ENCODE measurements at places on chromosomes 2 and 18.

DNA sequence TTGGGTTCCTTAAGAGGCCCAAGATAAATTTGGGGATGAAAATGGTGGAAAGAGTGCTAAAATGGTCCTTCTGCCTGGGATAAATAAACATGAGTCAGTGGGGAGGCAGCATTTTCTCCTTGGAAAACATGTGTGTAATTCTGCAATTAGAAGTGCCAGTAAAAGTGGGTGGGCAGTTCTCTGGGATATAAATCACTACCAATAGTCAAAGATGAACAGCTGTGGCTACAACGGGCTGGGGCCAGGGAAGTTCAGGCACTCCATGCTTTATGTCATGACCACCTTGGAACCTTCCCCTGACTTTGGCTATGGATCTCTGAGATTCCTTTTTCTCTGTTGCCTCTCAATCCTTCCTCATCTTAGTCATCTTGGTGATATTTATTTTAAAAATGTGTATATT, 56.5 kb upstream of the CYRIA start:
- DNase-seq: no peak

DNA sequence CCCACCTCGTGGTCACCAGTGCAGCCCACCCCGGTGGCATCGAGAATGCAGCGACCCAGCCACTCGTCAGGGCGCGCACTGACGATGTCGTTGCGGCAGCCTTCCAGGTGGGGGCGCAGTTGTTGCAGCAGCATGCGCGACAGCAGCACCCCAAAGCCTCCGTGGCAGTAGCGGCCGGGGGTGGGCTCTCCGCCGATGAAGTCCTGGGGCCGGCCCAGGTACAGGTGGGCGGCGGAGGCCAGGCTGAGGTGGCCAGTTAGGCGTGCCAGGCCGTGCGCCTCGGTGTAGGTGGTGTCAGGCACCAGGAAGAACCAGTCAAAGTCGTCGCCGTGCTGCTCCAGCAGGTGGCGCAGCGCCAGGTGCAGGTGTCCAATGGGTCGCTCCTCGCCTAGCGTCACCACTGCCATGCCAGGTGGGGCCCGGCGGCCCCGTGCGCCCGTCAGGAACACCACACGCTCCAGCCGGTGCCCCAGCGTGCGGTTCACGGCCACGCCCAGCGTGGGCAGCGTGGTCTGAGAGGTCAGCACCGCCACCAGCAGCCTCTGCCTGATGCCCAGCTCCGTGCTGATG, 1.9 kb downstream of the CHPF start:
- peak; percentile 83 for DNase-seq

DNA sequence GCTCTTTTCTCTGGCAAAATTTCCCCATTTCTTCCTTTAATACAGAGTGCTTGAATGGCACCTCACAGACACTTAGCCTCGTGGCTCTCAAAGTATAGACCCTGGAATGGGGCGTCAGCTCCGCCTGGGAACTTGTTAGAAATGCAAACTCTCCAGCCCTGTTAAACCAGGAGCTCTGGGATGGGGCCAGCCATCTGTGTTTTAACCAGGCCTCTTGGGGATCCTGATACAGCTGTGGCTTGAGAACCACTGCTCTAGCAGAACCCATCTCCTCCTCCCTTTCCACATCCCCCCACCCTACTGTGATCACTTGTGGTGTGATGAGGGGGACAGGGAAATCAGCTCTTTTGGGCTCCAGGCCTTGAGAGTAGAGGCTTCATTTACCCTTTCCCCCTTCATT, 15.9 kb downstream of the LTBP1 start:
- no peak for DNase-seq

DNA sequence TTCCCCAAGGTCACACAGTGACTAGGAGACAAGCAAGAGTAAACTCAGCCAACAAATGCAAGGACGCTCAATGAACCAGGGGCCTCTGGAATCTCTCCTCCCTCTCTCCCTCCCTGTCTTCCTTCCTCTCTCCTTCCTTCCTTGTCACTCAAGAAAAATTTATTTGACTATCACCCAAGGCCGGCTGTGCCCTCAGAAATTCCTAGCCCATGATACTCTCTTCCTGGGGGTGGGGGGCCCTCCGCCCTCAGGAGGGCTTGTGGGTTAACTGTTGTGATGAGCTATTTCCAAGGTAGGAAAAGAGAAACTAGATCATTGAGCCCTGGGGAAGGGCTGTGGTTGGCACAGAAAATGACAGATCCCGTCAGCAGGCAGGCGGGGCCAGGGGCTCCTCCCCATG, 21.7 kb downstream of the INHBB start:
- DNase-seq: no peak

GRCh38 chr2:124602759-124603158, 577.7 kb downstream of the CNTNAP5 start:
- no peak for DNase-seq

DNA sequence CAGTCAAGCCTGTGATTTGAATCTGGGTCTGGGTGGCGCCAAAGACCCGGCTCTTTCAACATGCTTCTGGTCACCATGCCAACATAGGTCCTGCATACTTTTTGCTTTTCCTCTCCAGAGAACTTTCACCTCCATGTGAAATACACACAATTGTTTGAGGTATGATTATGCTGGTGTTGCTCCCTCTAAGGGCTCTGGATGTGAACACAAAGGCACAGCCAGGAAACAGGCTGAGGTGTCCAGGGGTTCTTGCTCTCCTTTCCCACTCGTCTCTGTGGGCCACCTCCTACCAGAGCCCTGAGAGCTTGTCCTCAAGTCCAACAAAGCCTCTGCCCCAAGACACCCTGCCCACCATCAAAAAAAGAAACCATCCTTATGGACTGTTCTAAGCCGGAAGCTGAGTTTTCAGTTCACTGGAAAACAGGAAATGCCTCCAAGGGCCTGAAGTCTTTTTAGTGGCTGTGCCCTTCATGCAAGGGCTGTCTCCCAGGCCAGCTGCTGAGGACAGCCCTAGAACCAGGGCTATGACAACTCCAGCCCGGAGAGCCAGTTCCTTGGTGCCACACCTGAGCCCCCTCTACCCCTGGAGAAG, 100.2 kb upstream of the EPAS1 start:
- no peak for DNase-seq

- no peak for DNase-seq
These were observed 122.3 kb downstream of the CHST9 start for GRCh38 chr18:27062802-27063201.

DNA sequence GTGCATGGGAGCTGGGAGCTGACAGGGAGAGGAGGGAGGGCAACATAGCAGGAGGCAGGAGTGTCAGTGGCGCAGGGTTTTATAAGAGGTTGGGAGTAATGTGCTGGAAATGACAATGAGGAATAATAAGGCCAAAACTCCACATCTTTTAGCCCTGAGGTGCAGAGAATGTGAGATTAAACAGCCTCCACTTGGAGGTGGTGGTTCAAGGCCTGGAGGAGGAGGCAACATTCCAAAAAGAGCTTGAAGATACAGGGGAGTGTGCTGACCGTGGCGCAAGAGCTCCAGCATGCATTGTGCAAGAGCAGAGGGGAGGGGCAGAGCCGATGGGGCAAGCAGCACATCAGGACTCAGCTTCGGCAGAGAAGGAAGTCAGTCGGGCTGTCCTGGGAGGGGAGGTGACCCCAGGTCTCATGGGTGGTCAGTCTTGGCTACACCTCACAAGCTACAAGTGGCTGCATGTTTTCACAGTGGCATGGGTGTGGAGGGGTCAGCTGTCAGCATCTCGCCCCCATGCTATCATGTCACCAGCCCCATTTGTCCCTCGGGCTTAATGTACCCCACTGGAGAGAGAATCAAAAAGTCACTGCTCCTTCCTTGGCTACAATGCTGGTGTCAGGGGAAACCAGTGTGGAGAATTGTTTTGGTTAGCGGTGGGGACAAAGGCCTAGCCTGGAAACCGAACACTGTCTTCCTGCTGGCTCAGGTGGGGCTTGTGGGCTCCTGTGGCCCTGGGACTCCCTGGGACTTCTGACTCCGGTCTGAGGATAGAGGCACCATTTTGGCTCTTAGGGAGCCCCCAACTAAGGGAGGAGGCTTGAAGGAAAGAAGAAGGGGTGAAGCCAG, 208.0 kb downstream of the ZFP36L2 start:
- peak; percentile 68 for DNase-seq

- no peak for DNase-seq
These were observed 199.7 kb downstream of the ANKRD30B start for GRCh38 chr18:14947482-14948162.

DNA sequence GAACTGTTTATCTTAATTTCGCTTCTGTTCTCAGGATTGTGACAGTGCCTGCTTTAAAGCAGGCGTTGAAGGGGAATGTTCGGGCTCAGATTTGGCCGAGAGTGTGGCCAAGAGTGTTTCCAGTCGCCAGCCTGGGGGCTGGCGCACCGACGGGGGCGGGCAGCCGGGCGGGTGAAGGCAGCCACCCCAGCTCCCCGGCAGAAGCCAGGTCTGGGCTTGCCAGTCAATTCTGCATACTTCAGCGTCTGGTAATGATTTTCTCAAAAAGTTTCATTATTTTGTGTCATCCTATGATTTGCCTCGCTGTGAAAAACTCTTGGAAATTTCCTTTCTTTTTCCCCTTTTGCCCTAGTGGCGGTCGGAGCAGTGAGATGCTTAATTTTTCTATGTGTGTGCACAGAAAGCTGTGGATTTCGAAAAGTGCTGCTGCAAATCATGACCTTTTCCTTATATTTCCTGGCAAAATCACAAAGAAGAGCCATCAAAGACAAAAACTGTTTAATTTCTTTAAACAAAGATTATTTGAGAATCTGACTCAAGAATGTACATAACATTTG, 856 bp downstream of the FAM228A start:
- DNase-seq: no peak

- peak; percentile 55 for DNase-seq
These were observed at the start of gene KCNK3 for GRCh38 chr2:26692279-26692896. KCNK3 (plus strand) TSS chr2:26692722; CDS start chr2:26692876, 154 bp downstream.

- DNase-seq: peak; percentile 75
These were observed 17.3 kb upstream of the KLHL23 start for GRCh38 chr2:169716238-169716886.

DNA sequence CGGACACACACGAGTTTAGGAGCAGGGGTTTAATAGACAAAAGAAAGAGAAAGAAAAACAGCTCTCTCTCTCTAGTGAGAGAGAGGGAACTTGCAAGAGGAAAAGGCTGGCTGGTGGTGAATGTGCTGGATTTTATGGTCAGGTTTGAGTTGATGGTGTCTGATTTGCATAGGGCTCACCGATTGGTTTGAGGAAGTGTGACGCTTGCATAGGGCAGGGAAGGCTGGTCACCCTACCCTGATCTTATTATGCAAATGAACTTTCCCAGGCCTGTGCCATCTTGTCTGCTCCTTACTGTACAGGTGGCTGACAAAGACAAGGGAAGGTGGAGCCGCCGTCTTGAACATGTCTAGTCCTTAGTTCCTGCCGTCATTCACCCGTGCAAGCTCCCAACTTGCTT, 408.9 kb downstream of the RIT2 start:
- DNase-seq: no peak

- DNase-seq: no peak
These were observed 139.9 kb downstream of the SH3RF3 start for GRCh38 chr2:109268916-109269315.

DNA sequence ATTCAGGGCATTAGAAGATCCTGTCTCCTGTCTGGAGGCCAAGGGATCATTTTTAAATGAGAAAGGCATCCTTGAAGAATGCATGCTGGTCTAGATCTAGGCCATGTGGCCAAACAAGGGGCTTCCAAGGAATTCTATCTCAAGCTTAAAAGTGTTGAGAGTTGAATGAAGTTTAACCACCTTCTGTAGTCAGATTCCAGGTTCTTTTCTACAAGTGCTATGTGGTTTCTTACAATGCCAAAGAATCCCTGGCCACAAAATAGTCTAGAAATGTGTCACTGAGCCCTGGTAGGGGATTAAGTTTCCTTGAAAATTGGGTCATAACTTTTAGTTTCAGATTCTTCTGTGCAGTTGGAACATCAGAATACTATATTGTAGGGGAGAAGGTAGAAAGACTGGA, 640.7 kb upstream of the ACVR2A start:
- no peak for DNase-seq

DNA sequence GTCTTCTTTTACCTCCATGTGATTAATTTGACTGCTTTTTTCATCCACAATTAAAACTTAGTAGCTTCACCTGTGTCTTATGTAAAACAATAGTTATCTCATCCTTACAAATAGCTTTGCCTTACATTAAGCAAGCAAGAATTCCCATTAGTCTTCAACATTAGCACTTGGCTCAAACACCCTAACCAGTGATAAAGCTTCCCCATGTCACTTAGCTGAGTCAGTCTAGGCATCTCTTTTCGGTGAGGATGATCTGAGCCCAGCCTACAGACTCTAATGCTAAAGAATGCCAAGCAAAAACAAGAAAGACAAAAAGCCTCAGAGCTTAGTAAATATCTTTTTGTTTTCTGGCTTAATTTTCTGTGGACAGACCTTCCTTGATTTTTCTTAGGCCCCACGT, 26.1 kb downstream of the GAD1 start:
- no peak for DNase-seq

DNA sequence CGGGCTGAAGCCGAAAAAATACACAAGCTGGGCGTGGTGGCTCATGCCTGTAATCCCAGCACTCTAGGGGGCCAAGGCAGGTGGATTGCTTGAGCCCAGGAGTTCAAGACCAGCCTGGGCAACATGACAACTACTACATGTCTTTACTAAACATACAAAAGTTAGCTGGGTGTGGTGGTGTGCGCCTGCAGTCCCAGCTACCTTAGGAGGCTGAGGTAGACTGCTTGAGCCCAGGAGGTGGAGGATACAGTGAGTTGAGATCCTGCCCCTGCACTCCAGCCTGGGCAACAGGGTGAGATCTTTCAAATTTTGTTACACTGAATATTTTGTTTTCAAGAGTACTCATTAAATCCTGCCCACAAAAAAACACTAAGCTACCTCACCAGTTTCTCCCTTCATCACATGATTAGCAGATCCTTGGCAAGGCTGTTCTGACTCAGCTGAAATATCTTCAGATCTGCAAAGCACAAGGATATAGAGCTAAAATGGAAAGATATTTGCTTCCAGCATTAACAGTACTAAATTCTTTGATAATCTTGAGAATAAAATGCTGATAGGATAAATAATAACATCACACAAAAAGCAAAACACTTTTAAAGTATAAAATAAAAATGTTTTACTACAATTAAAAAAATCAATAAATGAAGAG, 28.2 kb upstream of the MCM6 start:
- DNase-seq: peak; percentile 57

DNA sequence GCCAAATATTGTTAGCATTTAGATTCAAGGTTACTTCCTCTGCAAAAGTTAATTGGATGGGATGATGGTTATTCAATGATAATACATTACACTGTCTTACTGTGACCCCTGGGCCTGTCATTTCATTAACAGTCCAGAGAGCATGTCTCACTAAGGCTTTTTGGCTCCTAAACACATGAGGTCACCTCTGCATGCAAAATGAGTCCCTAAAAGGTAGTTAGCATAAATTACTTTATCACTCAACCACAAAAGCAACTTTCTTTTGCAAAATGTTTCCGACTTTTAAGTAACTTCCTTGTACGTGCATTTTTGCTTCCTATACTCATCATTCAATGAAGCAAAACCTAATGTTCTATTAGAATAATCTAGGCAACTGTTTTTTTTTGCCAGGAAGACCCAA, 16.8 kb upstream of the AGFG1 start:
- no peak for DNase-seq

DNA sequence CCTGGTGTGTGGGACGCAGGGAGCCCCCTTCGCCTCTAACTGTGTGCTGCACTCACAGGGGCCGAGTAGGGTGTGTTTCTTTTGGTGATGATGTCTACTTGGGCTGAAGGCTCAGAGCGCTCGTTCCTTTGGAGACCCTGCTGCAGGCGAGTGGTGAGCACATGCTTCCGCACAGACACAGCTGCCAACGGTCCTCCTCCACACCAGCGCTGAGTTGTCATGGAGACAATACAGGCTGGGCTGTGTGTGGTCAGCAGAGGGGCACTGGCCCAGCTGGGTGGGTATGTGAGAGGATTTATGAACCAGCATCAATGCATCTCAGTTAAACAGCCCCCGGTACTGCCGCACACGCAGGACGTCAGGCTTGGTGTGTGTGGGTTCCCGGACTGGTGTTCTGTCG, 143.5 kb downstream of the SH3RF3 start:
- DNase-seq: no peak

All from hematopoietic multipotent progenitor cell treated with erythropoietin and hydrocortisone succinate and interleukin-3 and kit ligand, for 6 days (in vitro differentiated cells).